ENCODE measurements at places on chromosomes 2 and 18. TPM values are rescaled to one million over a fixed set of nuclear protein-coding genes. Genes with fewer than 3 reads are reported as not detected.

- DNase-seq: no peak
Measured at GRCh38 chr2:229160180-229160579, 110.9 kb downstream of the PID1 start.

DNA sequence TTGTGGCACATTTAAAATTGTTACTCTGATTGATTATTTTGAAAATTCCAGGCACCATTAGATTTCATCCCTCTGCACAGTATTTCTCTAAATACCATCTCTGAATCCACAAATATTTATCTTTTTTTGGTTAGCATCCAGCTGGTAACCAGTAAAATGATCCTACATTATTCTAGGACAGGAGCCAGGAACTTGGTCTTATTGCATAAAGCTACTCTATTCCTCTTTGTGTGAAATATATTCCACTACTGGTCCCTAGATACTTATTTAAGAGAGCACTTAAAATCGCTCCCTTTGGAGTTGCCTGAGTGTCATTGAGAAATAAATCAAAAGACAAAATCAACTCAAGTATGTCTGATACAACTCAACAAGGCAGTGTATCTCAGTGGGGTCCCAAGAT, 7.4 kb upstream of the MBOAT2 start:
- DNase-seq: no peak

GRCh38 chr2:28227498-28227897, 165.2 kb upstream of the FOSL2 start:
- no peak for DNase-seq

GRCh38 chr2:240392948-240393830, 42.3 kb upstream of the GPC1 start:
- peak; percentile 40 for DNase-seq

- DNase-seq: no peak
Measured at GRCh38 chr2:98847853-98848252, 88.2 kb downstream of the CRACDL start.

DNA sequence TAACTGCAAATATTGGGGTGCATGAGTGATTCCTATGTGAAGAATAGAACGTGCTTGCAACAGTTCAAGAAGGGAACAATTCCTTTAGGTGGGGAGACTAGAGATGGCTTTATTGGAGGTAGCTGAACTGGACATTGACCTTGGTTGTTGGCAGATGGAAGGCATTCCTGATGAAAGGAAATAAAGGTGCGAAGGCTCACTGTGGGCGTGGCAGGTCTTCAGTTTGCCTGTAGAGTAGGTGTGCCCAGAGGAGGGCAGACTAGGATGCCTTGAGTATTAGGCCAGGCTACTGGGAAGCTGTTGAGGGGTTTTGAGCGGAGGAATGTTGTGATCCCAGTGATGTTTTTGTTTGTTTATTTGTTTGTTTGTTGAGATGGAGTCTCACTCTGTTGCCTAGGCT, 2.8 kb downstream of the SPR start:
- no peak for DNase-seq

DNA sequence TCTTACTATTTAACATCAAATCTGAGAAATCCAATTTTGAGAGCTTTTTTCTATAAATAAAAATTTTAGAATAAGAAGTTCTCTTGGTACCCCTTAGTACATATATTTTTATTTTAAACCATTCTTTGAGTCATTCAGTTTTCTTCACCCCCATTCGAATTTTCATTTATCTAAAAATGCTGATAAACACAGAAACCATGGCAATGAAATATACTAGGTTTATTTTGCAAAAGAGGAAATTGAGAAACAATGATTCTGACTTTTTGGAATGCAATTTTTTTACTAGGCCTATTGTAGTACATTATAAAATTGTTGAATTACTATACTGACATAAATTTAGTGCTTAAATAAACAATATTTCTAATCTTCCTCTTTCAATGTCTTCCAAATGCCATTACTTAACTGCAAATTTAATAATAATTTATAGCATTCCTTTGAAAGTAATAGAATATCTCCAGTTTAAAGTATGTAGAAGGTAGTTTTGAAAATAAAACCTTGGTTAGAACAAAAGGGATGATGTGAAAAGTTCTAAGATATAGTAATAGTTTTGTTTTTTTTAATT, 46.3 kb downstream of the TANK start:
- DNase-seq: no peak

DNA sequence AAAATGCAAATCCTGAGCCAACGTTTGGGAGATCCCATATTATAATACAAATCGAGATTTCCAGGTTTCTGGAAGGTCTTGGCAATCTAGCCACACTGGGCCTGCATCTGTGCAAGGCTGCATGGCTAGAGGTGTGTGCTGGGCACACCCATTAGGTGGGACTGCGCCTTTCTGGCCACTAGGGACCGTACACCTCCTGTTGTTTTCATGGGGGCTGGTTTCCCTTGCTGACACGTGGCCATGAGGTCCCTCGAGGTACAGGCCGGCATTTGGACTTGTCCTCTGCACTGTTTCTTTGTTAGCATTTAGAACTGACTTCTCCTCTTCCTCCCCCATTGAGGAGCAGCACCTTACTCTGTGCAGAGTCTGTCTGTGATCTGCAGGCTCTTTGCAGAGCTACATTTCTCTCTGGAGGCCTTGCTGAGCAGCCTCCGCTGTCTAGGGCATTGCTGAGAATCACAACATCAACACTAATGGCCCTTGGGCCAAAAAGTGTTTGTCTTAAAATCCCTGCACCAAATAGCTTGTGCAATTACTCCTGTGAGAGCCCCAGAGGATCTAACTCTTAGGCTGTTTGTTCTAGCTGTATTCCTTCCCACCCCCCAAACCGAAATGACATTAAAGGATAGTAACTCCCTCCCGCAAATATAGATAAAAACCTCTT, 131.2 kb downstream of the NEDD4L start:
- no peak for DNase-seq

- no peak for DNase-seq
Measured at GRCh38 chr2:82636402-82637020, 1822.6 kb downstream of the SUCLG1 start.

The DIPK1C gene
- 5.7 TPM for polyA plus RNA-seq

The RAB6C gene
- 0.07 TPM for polyA plus RNA-seq

The SLC19A3 gene
- 3.5 TPM for polyA plus RNA-seq

The PLB1 gene
- polyA plus RNA-seq: 0.86 TPM

The CDK5R2 gene
- 0.09 TPM for polyA plus RNA-seq

All from right cardiac atrium (tissue), 5 donors.